ENCODE measurements at places on chromosomes 1 and 21. TPM values are rescaled to one million over a fixed set of nuclear protein-coding genes. Genes with fewer than 3 reads are reported as not detected.

Gene LENEP
- not detected for polyA plus RNA-seq

Gene AADACL3
- not detected for polyA plus RNA-seq

Gene KRTAP25-1
- polyA plus RNA-seq: not detected

Gene FAM151A
- polyA plus RNA-seq: not detected

Gene ABCA4
- polyA plus RNA-seq: 0.29 TPM

Gene DYNLT4
- not detected for polyA plus RNA-seq

Gene SPRR2A
- not detected for polyA plus RNA-seq

Gene RAVER2
- 12.4 TPM for polyA plus RNA-seq

DNA sequence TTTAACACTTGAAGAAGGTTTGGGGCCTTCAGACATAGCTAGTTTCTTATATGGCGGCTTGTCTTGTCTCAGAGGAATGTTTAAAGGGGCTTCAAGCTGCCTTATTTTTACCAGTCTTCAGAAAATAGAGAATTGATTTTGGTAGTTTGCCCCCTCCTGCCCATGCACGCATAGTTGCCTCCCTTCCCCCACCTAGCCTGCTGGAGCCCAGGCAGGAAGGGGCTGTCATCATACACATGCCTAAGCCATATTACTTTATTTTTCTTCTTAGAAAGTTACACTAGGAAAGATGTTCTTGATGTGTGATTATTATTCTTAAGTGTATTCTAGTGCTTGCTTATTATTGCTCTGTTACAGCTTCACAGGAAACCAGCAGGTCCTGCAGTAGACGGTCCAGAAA lies 18.3 kb downstream of the PBX1 start:
- H3K36me3 ChIP-seq: no peaks in the 10 kb centered on the region
- DNase-seq: no peak
- peak overlapping the region; percentile 78 for H3K27ac ChIP-seq
- H3K4me3 ChIP-seq: no peak overlapping the region
- H3K4me1 ChIP-seq: peaks cover 54% of the 10 kb centered on the region

DNA sequence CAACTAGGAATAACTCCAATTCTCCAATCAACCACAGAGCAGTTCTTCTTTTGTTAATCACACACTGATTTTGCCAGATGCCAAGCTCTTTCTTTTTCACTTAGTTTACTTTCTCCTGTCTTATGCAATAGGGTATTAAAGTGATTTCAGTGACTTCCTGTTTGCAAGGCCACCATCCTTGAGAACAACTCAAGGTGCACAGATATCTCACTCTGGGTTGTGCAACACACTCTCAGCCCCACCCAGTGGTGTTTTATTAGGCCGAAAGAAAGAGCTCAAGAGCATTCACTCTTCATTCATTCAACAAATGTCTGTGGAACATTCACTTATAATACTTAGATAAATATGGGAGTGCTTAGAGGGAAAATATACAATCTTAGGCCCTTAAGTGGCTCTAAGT lies 352.5 kb downstream of the ZNF326 start:
- H3K4me3 ChIP-seq: no peak overlapping the region
- no peaks in the 10 kb centered on the region for H3K36me3 ChIP-seq
- H3K27ac ChIP-seq: no peak overlapping the region
- no peaks in the 10 kb centered on the region for H3K27me3 ChIP-seq

DNA sequence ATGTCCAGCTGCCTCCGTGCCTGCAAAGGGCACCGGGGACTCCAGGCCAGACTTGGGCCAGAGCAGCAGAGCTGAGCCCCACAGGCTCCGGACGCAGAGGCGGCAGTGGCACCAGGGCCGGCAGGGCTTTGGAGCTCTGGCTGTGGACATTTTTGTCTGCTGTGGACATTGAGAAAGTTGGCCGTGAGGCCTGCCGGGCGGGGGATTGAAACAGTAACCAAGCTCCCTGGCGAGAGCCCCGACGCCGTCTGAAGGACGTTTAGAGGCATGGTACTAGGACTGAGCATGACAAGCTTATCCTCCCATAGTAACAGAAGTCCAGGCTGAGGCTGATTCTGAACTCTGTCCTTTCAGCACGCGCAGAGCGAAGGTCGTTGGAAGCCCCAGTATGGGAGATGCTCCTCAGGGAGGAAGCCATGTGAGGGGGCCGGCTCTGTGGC lies 323.8 kb downstream of the AMY1C start:
- H3K36me3 ChIP-seq: no peaks in the 10 kb centered on the region
- no peak overlapping the region for H3K4me3 ChIP-seq
- no peak for DNase-seq
- H3K27ac ChIP-seq: no peak overlapping the region
- H3K4me1 ChIP-seq: no peaks in the 10 kb centered on the region
- no peaks in the 10 kb centered on the region for H3K27me3 ChIP-seq

DNA sequence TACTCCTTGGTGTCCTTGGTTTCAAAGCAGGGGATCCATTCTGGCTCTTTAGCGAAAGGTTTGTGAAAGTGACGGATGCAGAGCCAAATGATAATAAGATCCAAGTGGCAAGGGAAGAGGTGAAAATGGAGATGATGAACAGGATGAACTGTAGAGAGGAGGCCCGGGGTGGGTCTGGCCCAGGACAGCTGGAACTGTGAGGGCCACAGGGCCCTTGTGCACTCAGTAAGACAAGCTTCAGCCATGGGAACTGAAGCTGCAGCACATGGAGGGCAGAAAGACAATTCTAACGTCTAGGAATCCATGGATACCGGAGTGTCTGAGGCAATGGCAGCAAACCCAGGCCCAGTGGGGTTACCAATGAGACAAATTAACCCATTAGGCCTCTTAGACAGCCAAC lies 4.8 kb downstream of the KCNA2 start:
- H3K36me3 ChIP-seq: no peaks in the 10 kb centered on the region
- no peaks in the 10 kb centered on the region for H3K4me1 ChIP-seq
- peaks cover 22% of the 10 kb centered on the region for H3K27me3 ChIP-seq

- H3K27ac ChIP-seq: no peak overlapping the region
- DNase-seq: peak; percentile 46
Observed at GRCh38 chr1:24966724-24967346, 36.8 kb upstream of the RUNX3 start.

DNA sequence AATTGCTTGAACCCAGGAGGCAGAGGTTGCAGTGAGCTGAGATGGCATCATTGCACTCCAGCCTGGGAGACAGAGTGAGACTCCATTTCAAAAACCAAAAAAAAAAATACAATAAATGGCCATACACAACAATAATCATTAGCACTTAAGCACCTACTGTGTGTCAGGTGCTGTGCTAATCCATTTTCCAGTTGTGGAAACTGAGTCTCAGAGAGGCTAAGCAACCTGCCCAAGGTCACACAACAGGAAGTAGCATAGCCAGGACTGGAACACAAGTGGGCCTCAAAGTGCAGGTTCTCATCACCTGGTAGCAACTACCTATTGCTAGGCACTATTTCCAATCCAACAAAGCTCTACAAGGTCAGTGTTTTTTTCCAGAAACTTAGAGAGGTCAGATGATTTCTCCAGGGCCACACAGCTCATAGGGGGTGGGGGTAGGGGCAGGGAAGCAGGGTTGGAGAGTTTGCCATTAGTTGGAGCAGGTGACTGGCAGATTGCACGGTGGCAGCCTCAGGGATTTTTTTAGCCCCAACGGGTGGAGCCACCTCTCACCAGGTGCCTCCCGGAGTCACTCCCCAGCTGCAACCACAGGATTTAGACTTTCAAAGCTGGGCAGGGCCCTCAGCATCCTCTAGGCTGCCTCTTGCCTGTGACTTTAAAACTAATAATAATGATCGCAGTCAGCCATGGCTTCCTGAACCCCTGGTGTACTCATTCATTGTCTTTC lies 52.5 kb upstream of the ID3 start:
- no peaks in the 10 kb centered on the region for H3K4me1 ChIP-seq
- H3K27me3 ChIP-seq: no peaks in the 10 kb centered on the region
- no peak overlapping the region for H3K27ac ChIP-seq
- DNase-seq: no peak
- H3K36me3 ChIP-seq: no peaks in the 10 kb centered on the region

DNA sequence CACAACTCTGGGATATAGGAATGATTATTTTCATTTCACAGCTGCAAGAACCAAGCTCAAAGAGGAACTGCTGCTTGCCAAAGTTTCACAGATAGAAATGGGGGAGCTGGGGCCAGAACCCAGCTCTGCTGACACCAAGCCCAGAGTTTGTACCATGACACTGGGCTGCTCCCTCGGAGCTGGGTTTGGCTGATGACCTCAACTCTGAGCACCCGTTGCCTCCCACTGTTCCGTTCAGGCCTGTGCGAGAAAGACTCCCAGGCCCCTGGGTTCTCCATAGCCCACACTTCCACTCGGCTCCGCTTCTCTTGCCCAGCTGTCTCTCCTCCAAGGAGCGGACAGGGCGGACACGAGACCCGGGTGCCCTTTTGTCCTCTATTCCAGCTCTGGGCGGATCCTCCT lies 55.2 kb downstream of the NGF start:
- H3K4me1 ChIP-seq: no peaks in the 10 kb centered on the region
- H3K4me3 ChIP-seq: no peak overlapping the region
- H3K27me3 ChIP-seq: no peaks in the 10 kb centered on the region
- H3K36me3 ChIP-seq: no peaks in the 10 kb centered on the region
- H3K27ac ChIP-seq: peak overlapping the region; percentile 94

DNA sequence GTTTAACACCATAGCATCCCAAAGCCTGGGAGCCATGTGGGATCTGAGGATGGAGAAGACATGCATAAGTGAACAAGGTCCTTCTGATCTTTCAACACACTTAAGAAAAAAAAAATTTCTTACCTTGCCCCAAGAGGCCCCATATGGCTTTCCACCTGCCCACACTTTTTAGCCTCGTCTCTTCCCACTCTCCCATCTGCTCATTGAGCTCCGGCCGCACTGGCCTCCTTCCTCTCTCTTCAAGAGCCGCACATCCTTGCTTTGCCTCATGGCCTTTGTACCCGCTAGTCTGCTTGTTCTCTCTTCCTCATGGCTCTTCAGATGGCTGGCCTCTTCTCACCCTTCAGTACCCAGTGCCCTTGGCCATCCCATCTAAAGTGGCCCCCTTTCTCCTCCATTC lies 70.2 kb upstream of the PDE4B start:
- no peaks in the 10 kb centered on the region for H3K27me3 ChIP-seq
- no peak overlapping the region for H3K27ac ChIP-seq
- no peak overlapping the region for H3K4me3 ChIP-seq
- H3K4me1 ChIP-seq: no peaks in the 10 kb centered on the region
- H3K36me3 ChIP-seq: no peaks in the 10 kb centered on the region
- no peak for DNase-seq

DNA sequence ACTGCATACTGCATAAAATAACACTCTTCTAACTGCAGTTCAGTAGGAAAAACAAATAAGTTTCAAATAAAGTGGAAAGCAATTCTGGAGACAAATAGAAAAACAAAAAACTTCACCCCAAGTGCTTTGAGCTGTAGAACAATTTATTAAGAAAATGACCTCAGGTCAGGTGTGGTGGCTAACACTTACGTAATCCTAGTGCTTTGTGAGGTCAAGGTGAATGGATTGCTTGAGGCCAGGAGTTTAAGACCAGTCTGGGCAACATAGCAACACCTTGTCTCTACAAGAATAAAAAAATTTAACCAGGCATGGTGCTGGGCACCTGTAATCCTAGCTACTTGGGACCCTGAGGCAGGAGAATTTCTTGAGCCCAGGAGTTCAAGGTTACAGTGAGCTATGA lies 5.0 kb upstream of the PPT1 start:
- no peak overlapping the region for H3K4me3 ChIP-seq
- no peak for DNase-seq
- no peaks in the 10 kb centered on the region for H3K36me3 ChIP-seq
- no peaks in the 10 kb centered on the region for H3K27me3 ChIP-seq
- peaks cover 5% of the 10 kb centered on the region for H3K4me1 ChIP-seq
- H3K27ac ChIP-seq: no peak overlapping the region

GRCh38 chr1:174344162-174344561 lies 103.6 kb upstream of the GPR52 start:
- H3K36me3 ChIP-seq: no peaks in the 10 kb centered on the region
- no peak overlapping the region for H3K27ac ChIP-seq
- DNase-seq: no peak
- H3K4me1 ChIP-seq: peaks cover 6% of the 10 kb centered on the region
- no peak overlapping the region for H3K4me3 ChIP-seq

GRCh38 chr1:53543778-53544695 lies 84.8 kb downstream of the DMRTB1 start:
- DNase-seq: no peak
- no peaks in the 10 kb centered on the region for H3K36me3 ChIP-seq
- no peak overlapping the region for H3K4me3 ChIP-seq
- no peaks in the 10 kb centered on the region for H3K4me1 ChIP-seq

- no peak overlapping the region for H3K27ac ChIP-seq
- no peaks in the 10 kb centered on the region for H3K27me3 ChIP-seq
- no peaks in the 10 kb centered on the region for H3K4me1 ChIP-seq
- H3K4me3 ChIP-seq: no peak overlapping the region
- DNase-seq: no peak
Observed at GRCh38 chr1:36212782-36213181, 11.5 kb upstream of the THRAP3 start.

- no peak overlapping the region for H3K4me3 ChIP-seq
- DNase-seq: peak; percentile 28
- peaks cover 25% of the 10 kb centered on the region for H3K36me3 ChIP-seq
Observed at GRCh38 chr1:228150120-228150460, 360 bp downstream of the GJC2 start.

DNA sequence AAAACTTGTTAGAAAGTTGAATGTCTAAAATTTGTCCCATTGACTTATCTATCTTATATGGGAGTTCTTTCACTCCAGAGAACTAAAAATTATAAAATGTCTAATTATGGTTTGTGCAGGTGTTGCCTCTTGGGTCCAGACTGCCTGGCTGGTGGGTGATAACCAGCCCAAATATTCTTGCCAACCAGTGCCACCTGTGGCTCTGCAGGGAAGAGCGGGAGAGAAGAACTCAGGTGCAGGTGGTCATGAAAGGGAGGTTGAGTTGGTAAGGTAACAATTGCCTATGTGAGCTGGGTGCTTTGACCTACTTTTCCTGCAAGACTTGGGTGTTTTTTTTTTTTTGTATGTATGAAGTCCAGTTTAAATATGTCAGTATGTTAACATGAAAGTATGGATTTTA lies 10.2 kb downstream of the RPS6KC1 start:
- peaks cover 11% of the 10 kb centered on the region for H3K4me1 ChIP-seq
- DNase-seq: no peak
- H3K27me3 ChIP-seq: no peaks in the 10 kb centered on the region
- no peaks in the 10 kb centered on the region for H3K36me3 ChIP-seq
- no peak overlapping the region for H3K27ac ChIP-seq

DNA sequence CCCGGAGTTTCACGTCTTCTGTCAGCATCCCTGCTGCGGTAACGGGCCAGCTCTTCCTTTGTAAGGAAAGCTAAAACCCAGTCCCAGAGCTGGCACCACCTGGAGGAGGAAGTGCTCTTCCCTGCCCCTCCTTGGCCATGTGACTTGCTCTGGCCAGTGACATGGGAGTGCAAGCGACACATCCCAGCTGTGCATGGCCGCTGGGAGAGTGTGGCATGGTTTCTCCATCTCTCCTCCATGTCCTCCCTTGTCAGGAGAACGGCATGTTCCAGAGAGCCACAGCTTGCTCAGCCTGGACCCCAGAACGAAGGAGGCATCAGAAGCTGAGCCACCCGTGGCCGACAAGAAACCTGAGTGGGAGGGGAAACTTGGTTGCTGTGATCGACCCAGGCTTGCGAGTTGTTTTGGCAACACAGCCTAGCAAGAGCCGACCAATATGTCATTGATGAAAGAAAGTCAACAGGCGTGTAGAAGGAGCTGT lies 2.7 kb upstream of the PRXL2B start:
- H3K36me3 ChIP-seq: no peaks in the 10 kb centered on the region
- no peak for DNase-seq
- no peak overlapping the region for H3K27ac ChIP-seq

GRCh38 chr1:16110884-16111283 lies 37.4 kb upstream of the FAM131C start:
- H3K27me3 ChIP-seq: no peaks in the 10 kb centered on the region
- H3K4me1 ChIP-seq: peaks cover 5% of the 10 kb centered on the region
- H3K27ac ChIP-seq: no peak overlapping the region
- H3K36me3 ChIP-seq: no peaks in the 10 kb centered on the region

All from adrenal gland (tissue), 19 donors.